ENCODE measurements at places on chromosomes 11 and 22. TPM values are rescaled to one million over a fixed set of nuclear protein-coding genes. Genes with fewer than 3 reads are reported as not detected.

The OR5A1 gene
- total RNA-seq = not detected

The RIMBP3C gene
- not detected for total RNA-seq

The OR51B4 gene
- total RNA-seq = not detected

The DESI1 gene
- total RNA-seq = 19.5 TPM

The UCP3 gene
- total RNA-seq = 0.76 TPM

The TRIM49C gene
- total RNA-seq = not detected

The KRTAP5-8 gene
- not detected for total RNA-seq

The PANX2 gene
- total RNA-seq = 1.4 TPM

The C22orf23 gene
- not detected for total RNA-seq

The RAB36 gene
- 1.5 TPM for total RNA-seq
